ENCODE measurements at places on chromosomes 6 and 20.

DNA sequence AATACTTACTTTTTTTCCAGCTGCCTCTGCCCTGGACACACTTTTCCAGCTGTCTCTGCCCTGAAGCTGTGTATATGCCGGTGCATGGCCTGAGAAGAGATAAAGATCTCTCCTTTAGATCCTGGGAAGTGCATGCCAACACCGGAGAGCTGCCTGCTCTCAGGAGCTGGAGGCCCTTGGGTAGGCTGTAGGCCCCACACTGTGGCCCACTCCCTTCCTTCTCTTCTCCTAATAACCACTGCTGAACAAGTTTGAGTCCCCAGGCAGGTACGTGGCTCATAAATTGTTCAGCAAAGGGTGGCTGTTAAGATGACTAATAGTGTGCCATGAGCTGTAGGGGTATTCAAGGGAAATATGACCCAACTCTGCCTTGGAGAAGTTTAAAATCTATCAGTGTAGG is 102.5 kb downstream of the CD24 start:
- DNase-seq: no peak

DNA sequence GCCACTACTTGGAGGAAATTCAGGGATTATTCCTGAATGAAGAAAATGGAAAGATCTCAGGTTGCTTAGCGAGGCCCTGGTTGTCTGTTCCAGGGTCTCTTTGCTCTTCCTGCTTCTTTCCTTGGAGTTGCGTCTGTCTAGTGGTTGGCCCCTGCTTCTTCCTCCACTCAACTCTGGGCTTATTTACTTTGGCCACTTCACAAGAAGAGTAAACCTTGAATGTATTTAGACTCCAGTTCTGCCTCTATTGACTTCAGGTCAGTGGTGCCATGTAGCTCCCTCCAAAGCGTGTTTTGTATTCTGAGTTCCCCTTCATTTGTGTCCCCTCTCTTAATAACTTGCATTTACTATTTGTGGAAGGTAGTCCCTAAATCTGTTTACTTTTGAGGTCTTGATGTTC is 456.5 kb downstream of the UTRN start:
- no peak for DNase-seq

GRCh38 chr20:63176427-63177133 is 39.4 kb downstream of the YTHDF1 start:
- DNase-seq: no peak

DNA sequence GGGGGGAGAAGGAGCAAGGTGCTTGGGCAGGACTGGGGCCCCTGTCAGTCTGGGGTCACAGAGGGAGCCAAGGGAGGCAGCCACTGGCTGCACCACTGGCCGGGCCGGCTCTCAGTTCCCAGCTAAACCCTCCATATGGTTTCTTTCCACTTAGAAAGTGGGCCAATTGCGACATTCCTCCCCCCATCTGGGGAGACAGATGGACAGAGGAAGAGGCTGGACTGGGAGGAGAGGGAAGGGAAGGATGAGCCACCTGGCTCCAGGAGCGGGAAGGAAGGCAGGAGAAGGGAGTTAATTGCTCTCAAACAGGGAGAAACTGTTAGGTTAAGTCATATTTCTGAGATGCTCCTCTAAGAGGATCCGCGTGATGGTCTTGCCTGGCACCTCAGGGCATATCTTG is 82.2 kb downstream of the GRM4 start:
- DNase-seq: no peak

- DNase-seq: no peak
Measured at GRCh38 chr20:37342231-37343177, 3.4 kb upstream of the SRC start.

- DNase-seq: no peak
Measured at GRCh38 chr6:118908441-118908840, 14.5 kb downstream of the ASF1A start.

GRCh38 chr6:14542670-14543366 is 425.2 kb downstream of the CD83 start:
- DNase-seq: peak; percentile 70

- peak; percentile 49 for DNase-seq
Measured at GRCh38 chr20:43955062-43955749, 40.6 kb downstream of the TOX2 start.

GRCh38 chr6:32785781-32786533 is 22.6 kb upstream of the HLA-DQB2 start:
- peak; percentile 17 for DNase-seq

DNA sequence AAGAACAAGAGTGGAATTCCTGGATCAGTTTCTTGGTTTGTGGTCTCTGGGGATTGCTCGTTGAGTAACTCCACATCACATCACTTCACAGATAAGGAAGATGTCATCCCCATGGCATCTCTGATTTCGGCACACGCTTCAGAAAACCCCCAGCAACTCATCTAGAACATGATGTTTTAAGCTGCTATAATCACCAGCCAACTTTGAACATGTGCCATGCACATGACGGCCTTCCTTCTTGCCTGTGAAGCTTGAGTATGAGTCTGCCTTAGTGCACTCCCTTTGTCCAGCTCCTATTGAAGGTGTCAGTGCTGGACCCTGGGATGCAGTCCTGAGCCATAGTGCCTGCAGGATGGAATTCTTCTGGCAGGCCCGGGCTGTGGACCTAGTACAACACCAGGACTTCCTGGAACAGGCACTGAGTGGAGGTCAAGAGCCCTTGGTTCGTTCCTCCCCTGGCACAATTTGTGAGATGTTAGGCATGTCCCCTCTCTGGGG is 231.5 kb upstream of the SUPT3H start:
- DNase-seq: no peak

DNA sequence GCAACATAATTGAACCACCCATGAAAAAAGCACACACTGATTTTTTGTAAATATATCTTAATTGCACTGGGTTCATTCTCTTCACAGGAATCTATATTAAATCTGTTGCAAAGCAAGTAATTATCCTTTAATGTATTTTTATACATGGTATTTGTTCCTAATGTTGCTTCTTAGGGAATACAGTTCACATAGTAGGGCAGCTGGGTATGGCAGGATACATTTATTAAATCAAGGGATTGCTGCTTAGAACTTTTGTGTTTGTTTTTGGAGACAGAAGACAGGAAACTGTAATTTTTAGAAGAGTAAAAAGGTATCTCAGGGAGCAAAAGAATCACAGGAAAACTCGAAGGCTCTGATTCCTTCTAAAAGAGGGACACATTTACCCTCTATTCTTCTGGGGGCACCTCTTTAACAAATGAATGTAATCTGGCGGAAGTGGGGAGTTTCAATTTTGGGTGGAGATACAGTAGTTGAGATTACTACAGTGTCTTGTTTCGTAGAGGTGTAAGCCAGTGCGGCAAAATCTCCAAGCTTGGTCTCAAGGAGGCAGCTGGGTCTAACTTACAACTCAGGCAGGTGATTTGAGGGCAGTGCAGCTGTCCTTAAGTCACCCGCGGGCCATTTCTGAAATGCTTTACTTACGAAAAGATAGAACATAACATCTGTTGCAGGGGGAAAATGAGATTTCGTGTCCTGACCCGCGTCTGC is 812 bp upstream of the SMIM13 start:
- no peak for DNase-seq

DNA sequence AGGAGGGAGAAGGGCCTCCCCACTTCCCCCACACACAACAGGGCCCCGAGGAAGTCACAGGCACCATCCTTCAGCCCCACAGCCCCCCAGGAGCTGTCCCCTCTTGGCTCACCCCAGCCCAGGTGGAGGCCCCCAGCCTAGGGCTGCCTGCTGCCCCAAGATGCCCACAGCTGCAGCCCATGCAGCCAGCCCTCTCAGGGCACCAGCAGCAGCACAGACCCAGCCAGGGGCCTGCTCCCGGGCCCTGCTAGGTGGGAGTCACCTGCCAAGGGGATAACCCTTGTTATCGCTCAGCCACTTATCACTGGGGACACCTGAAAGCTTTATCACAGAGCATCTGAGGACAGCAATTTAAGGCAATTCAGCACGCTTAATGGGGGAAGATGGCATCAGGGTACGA is 55.0 kb downstream of the GRM4 start:
- DNase-seq: no peak

GRCh38 chr6:13913226-13914001 is 11.3 kb upstream of the RNF182 start:
- no peak for DNase-seq

- no peak for DNase-seq
Measured at GRCh38 chr6:4291453-4292403, 156.4 kb upstream of the ECI2 start.

DNA sequence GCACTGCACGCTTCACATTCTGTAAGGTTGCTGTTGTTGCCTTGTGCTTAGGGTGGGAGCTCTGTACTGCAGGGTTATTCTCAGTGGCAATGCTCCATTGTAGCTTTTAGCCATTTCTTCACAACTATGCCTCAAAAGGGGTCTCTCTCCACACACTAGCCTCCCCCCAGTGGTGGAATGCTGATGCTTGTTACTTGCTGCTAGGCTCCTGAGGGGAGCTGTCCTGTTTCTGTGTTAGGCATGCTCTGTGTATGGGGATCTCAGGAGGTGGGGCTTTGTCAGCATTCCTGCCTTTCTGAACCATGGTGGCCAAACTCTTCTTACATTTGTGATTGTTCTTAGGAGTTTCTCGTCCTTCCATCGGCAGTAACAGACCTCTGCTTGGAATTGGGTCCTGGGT is 18.8 kb downstream of the TMEM170B start:
- DNase-seq: no peak

- no peak for DNase-seq
Measured at GRCh38 chr6:79305020-79305419, 70.5 kb upstream of the HMGN3 start.

DNA sequence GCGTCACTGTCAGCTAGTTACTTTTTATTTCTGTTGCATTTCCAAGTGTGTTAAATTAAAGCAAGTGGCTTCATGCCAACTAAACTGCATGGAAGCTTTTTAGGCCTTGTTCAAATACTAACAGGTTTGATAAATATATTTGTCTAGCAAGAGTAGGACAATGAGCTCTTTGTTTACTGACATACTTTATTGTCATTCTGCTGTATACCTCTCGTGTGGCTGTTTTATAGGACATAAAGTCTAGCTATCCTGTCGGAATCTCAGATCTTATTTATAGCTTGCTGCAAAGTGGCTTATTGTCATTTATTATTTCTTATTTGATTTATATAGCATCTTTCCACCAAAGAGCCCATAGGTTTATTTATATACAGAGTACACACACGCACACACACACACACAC is 711.1 kb downstream of the KIF16B start:
- DNase-seq: no peak

DNA sequence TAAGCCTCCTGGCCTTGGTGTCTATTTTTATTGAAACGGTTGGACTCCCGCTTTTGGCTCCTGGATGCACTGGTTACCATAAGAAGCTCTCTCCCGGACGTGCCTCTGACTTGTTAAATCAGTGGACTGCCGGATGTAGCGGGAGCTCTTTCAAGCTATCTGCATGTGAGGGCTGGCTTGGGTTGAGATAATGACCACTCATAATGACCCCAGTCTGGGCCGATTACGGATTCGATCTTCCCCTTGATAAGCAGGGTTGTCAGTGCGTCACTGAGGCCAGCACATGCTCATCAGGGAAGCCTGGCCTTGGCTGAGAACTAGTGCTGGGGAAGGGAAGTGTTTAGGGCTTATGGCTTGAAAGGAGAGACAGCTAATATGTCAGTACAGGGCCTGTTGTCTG is 528.1 kb downstream of the CDH26 start:
- no peak for DNase-seq

DNA sequence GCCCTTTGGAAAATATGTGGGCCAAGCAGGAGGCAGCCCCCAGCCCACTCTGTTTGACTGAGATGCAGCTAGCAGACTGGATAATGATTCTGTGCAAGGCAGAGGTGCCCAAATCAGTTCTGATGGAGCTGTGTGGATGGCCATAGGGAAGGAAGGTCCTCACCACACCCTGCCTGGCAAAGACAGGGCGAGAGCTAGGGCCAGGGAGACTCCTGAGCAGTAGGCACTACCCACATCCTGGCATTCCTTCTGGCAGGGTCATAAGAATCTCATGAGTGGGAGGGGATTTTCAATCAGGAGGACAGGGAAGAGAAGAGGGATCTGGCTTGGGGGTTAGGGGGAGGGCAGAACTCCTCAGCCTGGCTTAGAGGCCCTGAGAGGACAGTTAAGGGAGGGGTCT is 18.6 kb upstream of the TREM2 start:
- DNase-seq: no peak

DNA sequence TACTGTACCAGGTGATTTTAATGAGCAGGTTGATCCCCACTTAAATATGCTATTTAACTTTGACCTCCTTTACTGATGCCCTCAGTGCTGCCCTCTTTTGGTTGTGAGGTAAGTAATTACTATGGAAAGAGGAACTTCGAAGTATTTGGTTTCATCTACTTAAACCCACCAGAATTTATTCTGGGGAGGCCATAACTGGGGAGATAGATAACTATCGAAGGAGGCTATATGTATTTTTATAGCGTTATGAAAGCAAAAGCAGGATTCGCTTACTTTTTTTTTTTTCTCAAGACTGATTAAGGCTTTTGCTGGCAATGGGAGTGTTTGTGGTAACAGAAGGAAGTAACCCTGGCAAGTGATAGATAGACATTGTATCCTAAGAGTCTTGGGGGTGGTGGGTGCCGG is 168.9 kb upstream of the CENPW start:
- DNase-seq: no peak

- DNase-seq: no peak
Measured at GRCh38 chr6:42279966-42280629, 62.4 kb upstream of the MRPS10 start.

DNA sequence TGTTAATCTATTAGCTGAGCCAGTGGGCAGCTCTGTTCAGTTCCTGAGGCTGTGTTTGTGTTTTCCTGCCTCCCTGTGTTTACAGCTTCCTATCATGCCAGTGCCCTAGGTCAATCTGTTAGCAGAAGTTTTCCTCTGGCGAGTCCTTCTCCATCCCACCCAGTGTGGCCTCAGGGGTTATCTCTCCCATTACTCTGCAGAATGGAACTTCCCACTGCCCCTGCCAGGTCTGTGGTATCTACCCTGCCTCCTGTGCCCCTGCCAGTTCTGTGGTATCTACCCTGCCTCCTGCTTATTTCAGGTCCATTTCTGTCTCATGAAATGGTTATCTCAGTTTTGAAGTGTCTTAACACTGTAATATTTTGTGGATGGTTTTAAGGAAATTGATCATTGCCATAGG is 63.1 kb downstream of the SLX4IP start:
- no peak for DNase-seq

DNA sequence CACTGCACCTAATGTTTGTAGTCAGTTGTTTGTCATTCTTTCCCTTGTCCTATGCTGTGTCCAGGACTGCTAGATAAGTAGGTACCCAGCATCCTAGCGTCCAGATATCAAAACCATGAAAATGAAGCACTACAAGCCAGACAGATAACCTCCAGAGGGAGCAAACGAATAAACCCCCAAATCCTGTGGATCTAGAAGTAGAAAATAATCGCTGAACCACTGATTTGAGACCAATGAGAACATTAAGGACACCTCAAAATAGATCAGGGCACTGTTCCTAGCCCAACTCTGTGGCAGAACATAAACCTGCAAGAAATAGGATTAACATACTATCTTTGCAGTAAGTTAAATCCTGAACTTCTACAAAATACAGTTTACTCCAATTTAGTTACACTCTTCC is 1.1 kb upstream of the KLHL32 start:
- no peak for DNase-seq

DNA sequence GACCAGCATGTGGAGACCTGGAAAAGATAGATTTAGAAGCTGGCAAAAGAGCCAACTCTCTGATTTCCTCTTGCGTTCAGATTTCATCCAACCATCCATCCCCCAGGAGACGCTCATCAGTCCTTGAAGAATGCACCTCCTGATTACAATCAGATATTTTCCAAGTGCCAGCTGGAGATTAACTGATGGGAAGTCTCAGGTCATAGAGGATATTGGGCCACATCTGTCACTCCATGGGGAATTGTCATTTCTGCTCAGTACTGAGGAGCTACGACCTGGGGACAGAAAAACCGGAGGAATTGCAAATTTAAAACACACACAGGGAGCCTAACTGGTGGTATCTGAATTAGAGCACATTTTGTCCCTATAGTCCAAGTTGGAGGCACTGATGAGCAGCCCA is 496.2 kb upstream of the SULF2 start:
- no peak for DNase-seq
